ENCODE measurements at places on chromosomes 1 and 21.

DNA sequence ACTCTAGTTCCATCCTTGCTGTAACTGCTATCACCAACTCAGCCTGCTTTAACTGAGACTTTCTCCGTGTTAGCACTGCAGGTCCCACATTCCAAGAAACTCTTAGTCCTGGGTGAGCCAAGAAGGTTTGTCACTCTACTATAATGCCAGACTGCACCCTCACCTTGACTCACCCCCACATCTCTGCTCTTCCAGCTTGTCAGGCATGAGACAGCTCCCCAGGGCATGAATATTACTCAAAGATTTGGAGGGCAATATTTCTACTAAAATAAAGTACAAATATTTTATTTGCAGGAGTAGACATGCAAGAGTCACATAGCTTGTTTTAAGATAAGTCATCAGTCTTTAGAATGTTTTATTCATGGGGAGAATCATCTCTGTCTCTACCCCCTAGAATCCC, 110.2 kb downstream of the MATN1 start:
- DNase-seq = no peak

DNA sequence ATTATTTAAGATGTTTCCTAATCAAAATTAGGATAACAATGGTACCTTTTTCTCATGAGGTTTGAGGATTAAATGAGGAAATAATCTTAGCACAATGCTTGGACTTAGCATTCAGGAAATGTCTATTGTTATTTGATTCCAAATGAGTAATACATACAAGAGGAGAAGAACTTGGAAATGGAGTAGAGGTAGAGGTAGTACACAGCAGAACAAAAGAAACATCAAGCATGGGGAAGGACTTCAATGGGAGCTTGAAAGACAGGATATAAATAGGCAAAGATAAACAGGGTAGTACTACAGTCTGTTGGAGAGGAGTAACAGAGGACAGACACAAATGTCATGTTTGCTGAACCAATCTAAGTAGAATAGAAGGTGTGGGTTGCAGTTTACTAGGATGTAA, 59.5 kb upstream of the RGS2 start:
- no peak for DNase-seq

- DNase-seq = no peak
Observed at GRCh38 chr21:34279883-34280282, 83.9 kb upstream of the KCNE2 start.

DNA sequence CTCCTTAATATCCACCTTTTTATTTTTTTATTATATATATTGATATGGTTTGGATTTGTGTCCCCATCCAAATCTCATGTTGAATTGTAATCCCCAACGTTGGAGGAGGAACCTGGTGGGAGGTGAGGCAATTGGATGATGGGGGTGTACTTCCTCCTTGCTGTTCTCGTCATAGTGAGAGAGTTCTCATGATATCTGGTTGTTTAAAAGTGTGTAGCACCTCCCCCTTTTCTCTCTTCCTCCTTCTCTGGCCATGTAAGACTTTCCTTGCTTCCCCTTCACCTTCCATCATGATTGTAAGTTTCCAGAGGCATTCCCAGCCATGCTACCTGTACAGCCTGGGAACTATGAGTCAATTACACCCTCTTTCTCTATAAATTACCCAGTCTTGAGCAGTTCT, 22.7 kb upstream of the CCSAP start:
- DNase-seq = no peak

GRCh38 chr21:42421018-42421793, 17.5 kb downstream of the UBASH3A start:
- DNase-seq = no peak

- no peak for DNase-seq
Observed at GRCh38 chr1:150549496-150550221, 451 bp downstream of the ADAMTSL4 start.

DNA sequence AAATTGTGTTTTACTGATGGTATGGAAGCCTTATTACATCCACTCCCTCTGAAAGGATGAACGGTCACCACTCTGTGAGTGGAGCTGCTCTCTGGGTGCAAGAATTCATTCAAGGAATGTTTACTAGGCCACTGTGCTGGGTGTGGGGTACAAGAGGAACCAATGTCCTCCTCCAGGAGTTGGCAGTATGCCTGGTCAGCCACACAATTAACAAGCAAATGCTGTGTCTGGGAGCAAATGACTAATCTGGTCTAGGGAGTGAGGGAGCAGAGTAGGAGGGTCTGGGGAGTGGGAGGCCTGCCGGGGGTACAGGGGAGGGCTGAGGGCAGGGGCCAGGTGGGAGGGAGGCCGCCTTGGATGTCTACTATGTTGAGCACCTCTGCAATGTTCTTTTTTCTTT, 27.2 kb upstream of the TDRD10 start:
- no peak for DNase-seq

DNA sequence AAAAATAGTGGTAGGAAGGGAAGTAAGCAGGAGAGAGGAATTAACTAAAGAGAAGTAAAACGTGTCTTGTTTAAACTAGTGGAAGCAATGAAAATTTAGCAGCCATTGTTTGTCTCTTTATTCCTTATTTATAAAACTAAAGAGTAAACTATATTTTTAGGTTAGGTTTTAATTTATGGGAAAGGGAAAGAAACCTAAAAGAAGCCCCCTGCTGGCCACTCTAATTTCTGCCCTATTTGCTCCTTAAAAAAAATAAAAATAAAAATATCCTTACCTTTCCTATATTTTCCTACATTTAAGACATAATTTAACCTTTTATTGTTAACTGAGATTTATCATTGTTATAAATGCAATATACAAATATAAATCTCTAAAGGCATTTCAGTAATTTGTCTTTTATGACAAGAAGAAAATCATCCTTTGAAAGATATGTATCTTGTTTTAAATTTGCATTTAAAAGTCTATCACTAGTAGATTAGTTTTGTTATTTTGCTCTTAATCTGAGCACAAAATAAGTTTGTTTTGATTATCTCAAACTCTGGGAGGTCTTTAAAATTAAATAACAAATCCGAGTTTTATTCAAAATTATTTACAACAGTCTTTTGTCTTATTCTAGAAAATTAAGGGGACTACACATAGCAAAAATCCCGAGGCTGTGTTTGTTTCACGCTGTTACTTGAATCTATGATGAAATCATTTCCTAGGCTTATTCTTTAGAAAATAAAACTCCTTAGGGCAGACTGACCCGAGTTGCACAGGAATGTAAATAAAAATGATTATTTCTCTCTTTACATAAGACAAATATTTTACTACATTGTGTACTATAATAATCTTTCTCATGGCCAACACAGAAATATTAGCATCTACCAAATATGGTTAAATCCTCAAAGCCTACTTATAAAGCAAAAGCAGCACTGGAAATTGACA, 201.7 kb downstream of the NRIP1 start:
- no peak for DNase-seq

- DNase-seq = no peak
Observed at GRCh38 chr1:80535466-80535865, 1265.3 kb upstream of the ADGRL2 start.

DNA sequence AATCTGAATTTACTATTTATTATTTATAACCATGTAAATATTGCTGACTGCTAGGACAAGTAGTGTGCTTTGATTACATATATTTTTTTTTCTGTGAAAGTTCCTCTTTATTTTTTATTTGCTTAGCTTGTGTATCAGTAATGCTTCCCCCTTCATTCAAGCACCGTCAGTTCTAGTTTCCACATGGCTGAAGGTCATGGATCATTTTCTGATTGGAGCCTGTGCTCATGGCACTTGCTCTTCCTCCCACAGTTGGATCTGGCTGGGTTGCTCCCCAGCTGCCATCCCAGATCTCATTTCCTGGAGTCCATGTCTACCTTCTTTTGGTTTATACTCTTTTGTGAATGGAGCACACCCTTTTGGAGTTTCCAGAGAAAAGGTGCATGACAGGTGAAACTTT, 57.0 kb upstream of the IGSF5 start:
- no peak for DNase-seq

DNA sequence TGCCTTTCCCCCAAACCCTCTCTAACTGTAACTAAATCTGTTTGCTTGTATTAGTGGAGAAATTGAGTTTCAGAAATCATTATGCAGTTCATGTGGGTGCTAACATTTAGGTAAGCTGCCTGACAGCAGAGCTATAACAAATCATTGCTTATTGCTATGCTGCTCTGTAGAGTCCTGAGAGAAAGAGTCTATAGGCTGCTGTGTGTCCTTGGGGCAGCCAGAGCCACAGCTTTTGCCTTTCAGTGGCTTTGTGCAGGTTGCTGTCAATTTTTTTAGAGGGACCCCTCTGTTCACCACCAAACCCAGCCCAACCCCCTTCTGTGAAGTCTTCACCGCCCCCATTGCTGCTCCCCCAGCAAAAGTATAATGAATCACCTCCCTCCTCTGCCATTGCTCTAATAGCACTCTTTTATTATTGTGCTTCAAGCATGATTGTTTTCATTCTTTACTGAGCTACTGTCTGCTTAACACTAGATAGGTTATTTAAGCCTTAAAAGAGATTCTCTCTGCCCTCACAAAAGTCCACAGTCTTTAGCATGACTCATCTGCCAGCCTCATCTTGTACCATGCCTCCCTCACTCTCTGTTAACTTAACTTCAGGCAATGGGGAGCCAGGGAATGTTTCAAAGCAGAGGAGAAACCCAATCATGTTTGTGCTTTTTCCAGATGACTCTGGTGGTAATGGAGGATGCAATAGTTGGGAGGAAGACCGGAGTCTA, 38.6 kb downstream of the DIRAS3 start:
- DNase-seq = no peak

DNA sequence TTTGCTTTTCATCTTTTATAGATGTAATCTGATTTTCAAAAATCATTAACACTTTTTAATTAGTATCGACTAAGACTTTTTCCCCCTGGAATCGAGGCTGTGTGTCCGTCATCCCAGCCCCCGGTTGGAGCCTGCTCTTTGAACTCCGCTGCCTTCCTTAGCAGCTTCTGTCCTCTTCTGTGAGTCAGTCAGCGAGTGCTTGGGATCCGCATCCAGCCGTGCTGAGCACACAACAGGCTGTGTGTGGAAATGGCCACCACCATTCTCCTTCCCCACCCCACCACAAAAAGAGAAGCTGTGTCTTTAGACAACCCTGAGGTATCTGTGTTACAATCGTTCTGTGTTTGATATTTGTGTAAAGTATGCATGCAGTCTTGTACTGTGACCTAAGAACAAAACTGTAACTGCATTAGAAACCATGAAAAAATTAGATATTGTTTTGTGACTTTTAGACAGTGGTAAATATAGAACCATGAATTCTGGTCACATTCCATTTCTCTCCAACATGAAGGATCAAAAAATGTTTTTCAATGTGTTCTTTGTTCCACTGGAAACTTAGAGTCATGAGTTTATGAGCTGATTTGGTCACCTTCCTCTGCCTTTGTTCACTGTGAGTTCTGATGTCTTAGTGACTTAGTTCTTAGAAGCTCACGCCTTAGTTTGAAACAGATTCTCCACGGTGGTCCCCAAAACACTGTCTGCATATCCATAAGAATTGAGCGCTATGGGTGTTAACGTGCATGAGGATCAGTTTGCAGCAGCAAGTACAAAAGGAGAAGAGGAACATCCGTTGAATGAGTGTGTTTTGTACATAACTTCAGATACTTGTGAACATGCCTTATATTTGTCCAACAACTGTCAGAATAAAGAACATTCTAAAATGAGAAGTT, 64.7 kb downstream of the VPS26C start:
- DNase-seq = no peak

GRCh38 chr1:16180291-16180824, 24.5 kb upstream of the EPHA2 start:
- DNase-seq = no peak

- DNase-seq = no peak
Observed at GRCh38 chr1:193479187-193479586, 292.8 kb upstream of the B3GALT2 start.

GRCh38 chr1:246591504-246591903, 25.2 kb downstream of the CNST start:
- no peak for DNase-seq

GRCh38 chr1:37676281-37677142, 15.8 kb upstream of the CDCA8 start:
- DNase-seq = no peak

- no peak for DNase-seq
Observed at GRCh38 chr1:28308750-28309149, 20.1 kb upstream of the MED18 start.

DNA sequence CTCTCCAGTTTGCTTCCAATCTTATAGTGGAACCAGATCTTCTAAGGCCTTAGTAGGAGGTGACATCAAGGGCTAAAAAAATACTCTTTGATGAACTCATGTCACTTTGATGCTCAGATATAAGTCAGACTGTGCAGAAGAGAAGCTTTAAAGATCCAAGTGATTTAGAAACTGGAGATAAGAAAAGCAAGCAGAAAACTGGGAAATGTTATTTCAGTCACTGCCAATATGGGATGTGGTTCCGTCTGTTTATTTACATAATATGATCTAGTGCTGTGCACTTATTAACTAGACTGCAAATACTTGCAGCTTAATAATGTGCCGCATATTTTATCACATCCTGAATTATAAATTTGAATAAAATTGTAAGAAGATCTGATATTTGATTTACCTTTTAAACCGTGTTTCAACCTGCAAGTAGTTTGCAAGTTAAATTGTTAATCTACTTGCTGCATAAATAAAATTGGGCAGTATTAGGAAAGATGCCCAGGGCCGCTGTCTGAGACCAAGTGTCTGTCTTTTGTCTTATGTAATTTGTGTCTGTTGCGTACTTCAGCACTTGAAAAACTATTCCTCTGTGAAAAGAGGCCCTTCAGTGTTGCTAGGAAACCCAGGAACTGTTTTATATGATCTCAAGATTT, 29.6 kb downstream of the CXADR start:
- no peak for DNase-seq

DNA sequence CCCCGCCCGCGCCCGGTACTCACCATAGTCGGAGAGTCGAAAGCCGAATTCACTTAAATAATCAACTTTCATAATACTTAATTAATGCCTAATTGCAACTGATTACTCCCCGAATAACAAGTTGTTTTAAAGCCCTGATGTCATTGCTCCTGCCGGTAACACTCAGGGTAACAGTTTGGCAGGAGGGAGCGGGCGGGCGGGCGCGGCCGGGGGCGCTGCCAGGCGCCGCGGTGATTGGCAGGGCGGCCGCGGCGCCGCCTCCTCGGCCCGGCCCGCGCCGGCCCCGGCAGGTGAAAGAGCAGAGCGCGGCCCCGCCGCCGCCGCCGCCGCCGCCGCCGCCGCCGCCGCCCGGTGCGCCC, 102.2 kb downstream of the CASZ1 start:
- peak; percentile 69 for DNase-seq

DNA sequence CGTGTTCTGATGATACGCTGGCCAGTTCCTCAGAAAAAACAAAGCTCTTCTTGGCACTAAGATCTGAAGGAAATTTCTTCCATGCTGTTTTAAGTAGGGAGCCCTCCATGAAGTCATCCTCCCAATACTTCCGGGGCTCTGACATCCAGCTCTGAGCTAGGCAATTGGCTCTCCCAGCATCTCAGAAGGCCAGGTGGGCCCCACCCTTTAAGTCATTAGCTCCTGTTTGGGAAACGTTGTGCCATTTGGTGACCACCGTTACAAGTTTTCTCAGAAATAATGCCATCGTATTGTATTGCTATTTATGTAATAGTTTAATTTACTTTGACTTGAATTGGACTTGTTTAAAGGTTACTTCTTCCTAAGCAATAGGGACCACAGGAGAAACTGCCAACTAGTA, 130.3 kb upstream of the EDN2 start:
- DNase-seq = no peak
